Thoracic aorta (tissue), 2 donors: ENCODE measurements at places on chromosomes 13 and 19. TPM values are rescaled to one million over a fixed set of nuclear protein-coding genes. Genes with fewer than 3 reads are reported as not detected.

C13orf46 gene
- total RNA-seq: 1.1 TPM

TUBB4A gene
- not detected for total RNA-seq

STXBP2 gene
- total RNA-seq: 23.4 TPM

CHERP gene
- 18.4 TPM for total RNA-seq

SSC5D gene
- total RNA-seq: 4.3 TPM

ZNF607 gene
- total RNA-seq: 3.5 TPM

RNF225 gene
- total RNA-seq: not detected

PSG1 gene
- total RNA-seq: not detected

EBI3 gene
- 1.9 TPM for total RNA-seq

IL4I1 gene
- total RNA-seq: 1.5 TPM

B3GNT8 gene
- total RNA-seq: 4.0 TPM

KCNK6 gene
- total RNA-seq: 16.1 TPM

DPY19L3 gene
- total RNA-seq: 22.1 TPM

ZNF723 gene
- total RNA-seq: not detected

C19orf67 gene
- total RNA-seq: not detected

RGL3 gene
- 47.4 TPM for total RNA-seq

FLT3LG gene
- 4.7 TPM for total RNA-seq

NLRP5 gene
- not detected for total RNA-seq

LYL1 gene
- 10.6 TPM for total RNA-seq

DPF1 gene
- total RNA-seq: 0.85 TPM

ZSCAN22 gene
- 1.1 TPM for total RNA-seq

GIPC3 gene
- total RNA-seq: 1.6 TPM

FPR1 gene
- total RNA-seq: 39.3 TPM

TEX101 gene
- total RNA-seq: not detected

IL11 gene
- total RNA-seq: not detected

THOP1 gene
- 31.3 TPM for total RNA-seq

CEACAM6 gene
- not detected for total RNA-seq

ACP7 gene
- not detected for total RNA-seq

KLK2 gene
- not detected for total RNA-seq

MED4 gene
- 13.3 TPM for total RNA-seq

SAFB2 gene
- 55.1 TPM for total RNA-seq

NAPSA gene
- not detected for total RNA-seq

KIRREL2 gene
- 0.92 TPM for total RNA-seq

SLC25A41 gene
- total RNA-seq: not detected

ACP5 gene
- total RNA-seq: 1.6 TPM

TUBA3C gene
- not detected for total RNA-seq

SYT5 gene
- total RNA-seq: not detected

SIAH3 gene
- total RNA-seq: not detected

ANGPTL8 gene
- not detected for total RNA-seq

TEAD2 gene
- 41.3 TPM for total RNA-seq

HPN gene
- total RNA-seq: 5.4 TPM

SLITRK5 gene
- 0.56 TPM for total RNA-seq

CASP14 gene
- total RNA-seq: 0.54 TPM

ZNF223 gene
- total RNA-seq: 6.6 TPM

CACNA1A gene
- total RNA-seq: 0.27 TPM

KLK13 gene
- not detected for total RNA-seq

ACER1 gene
- total RNA-seq: not detected

LHB gene
- total RNA-seq: not detected

CCDC9 gene
- 38.9 TPM for total RNA-seq

ZNF442 gene
- total RNA-seq: 11.1 TPM

OLFM4 gene
- total RNA-seq: 1.2 TPM

ZNF471 gene
- 6.2 TPM for total RNA-seq

MPND gene
- 5.8 TPM for total RNA-seq

CALR3 gene
- total RNA-seq: not detected

GRIN3B gene
- total RNA-seq: not detected

FGF21 gene
- not detected for total RNA-seq

ZNF677 gene
- total RNA-seq: 20.6 TPM

FGF14 gene
- total RNA-seq: 0.14 TPM

APOC4 gene
- total RNA-seq: not detected

FREM2 gene
- not detected for total RNA-seq
